ENCODE measurements at places on chromosomes 16 and 17. TPM values are rescaled to one million over a fixed set of nuclear protein-coding genes. Genes with fewer than 3 reads are reported as not detected.

NLRC3 gene
- not detected for total RNA-seq

TMEM100 gene
- 3.4 TPM for total RNA-seq

DNA sequence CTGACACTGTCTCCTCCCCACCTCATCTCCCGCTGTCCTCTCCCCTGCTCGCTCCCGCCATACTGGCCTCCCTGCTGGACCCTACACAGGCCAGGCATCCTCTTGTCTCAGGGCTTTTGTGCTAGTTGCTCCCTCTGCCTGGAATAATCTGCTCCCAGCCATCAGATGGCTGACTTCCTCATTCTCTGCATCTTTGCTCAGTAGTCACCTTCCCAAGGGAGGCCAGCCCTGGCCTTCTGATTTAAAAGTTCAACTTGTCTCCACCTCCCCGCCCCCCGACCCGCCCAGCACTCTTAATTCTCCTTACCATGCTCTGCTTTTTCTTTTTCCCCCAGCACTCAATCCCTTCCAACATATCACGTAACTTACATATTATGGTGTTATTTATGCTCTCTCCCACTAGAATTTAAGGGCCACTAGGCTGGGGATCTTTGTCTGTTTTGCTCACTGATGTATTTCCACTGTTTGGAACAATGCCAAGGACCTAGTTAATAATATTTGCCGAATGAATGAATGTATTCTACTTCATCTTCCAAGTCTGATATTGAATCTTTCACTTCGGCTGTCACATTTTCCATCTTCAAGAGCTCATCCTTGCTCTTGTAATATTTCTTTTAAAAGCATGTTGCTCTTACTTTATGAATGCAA, 178.3 kb downstream of the CDK5R1 start:
- DNase-seq: no peak

DNA sequence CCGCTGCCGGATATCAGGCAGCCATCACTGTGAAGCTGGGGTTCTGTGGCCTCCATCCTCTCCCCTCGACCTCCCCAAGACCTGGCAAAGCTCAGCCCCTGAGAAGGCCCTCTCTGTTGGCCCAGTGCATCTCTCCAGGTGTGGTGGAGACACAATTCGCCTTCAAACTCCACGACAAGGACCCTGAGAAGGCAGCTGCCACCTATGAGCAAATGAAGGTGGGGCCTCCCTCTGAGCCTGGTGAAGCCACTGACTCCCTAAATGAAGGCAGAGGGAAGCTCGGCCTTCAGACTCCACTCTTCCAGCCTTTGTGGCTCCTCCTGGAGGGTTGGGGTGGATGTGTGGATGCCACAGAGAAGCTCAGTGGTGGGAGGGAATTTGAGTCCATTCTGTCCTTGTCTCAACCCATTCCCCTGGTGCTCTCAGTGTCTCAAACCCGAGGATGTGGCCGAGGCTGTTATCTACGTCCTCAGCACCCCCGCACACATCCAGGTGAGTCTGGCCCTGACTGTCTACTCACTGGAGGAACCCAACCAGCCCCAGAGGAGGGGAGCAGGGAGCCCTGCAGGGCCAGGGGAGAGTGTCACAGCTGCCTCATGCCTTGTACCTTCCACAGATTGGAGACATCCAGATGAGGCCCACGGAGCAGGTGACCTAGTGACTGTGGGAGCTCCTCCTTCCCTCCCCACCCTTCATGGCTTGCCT, 1.7 kb upstream of the MRM1 start:
- no peak for DNase-seq

DNA sequence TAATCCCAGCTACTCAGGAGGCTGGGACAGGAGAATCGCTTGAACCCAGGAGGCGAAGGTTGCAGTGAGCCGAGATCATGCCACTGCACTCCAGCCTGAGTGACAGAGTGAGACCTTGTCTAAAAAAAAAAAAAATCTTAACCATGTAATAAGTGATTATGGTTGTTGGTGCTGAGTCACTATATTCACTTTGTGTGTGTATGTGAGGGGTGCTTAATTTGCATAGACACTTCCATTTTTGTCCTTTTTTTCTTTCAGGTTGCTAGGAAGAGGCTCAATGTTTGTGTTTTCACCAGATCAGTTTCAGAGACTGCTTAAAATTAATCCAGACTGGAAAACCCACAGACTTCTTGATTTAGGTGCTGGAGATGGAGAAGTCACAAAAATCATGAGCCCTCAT, 18.2 kb downstream of the METTL9 start:
- no peak for DNase-seq

DNA sequence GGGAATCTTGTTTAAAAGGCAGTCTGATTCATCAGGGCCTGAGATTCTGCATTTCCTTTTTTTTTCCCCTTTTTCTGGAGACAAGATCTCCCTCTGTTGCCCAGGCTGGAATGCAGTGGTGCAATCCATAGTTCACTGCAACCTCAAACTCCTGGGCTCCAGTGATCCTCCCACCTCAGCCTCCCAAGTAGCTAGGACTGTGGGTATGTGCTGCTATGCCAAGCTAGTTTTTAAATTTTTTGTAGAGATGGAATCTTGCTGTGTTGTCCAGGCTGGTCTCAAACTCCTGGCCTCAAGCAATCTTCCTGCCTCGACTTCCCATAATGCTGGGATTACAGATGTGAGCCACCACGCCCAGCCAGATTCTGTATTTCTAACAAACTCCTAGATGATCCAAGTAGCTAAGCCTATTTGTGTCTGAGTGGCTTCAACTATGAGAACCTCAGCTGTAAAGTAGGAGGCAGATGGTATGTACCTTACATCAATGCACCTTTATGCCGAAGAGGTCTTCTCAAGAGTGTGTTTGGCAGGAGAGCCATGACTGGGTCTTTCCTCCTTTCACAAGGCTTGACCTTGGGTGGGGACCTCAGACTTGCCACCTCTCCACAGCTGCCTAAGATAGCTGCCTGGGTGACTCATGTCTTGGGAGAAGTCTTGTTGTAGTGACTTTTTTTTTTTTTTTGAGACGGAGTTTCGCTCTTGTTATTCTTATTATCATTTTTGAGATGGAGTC, 10.9 kb downstream of the LDAF1 start:
- DNase-seq: no peak

Data from osteocyte (in vitro differentiated cells).